A549 treated with Hydrocortisone at 1 μM for 4 hours (cell line): ENCODE measurements at places on chromosomes 2 and 18. TPM values are rescaled to one million over a fixed set of nuclear protein-coding genes. Genes with fewer than 3 reads are reported as not detected.

SCRN3 gene
- total RNA-seq, result 13.9 to 17.4 TPM (median 14.9 TPM) in 5 replicates

SKOR2 gene
- not detected in 5 replicates for total RNA-seq

CFAP53 gene
- total RNA-seq, result 0.10 to 0.38 TPM (median 0.30 TPM) in 5 replicates

MARCO gene
- total RNA-seq, result 0.05 to 0.17 TPM (median 0.11 TPM) in 4 of 5 replicates, not detected in the other

ROCK2 gene
- 18.8 to 33.9 TPM (median 24.8 TPM) in 5 replicates for total RNA-seq

SALL3 gene
- not detected in 5 replicates for total RNA-seq

CCBE1 gene
- total RNA-seq, result 9.7 to 14.4 TPM (median 13.0 TPM) in 5 replicates

CROCC2 gene
- total RNA-seq, result not detected in 5 replicates

RESP18 gene
- total RNA-seq, result not detected in 5 replicates

CRYGD gene
- not detected in 5 replicates for total RNA-seq

IL18RAP gene
- 0.03 to 0.09 TPM (median 0.06 TPM) in 4 of 5 replicates, not detected in the other for total RNA-seq

TNFAIP6 gene
- 0.77 to 1.3 TPM (median 1.0 TPM) in 5 replicates for total RNA-seq

MATN3 gene
- total RNA-seq, result 11.9 to 19.5 TPM (median 17.0 TPM) in 5 replicates

PLEKHB2 gene
- 76.0 to 98.3 TPM (median 78.5 TPM) in 5 replicates for total RNA-seq

REG3G gene
- not detected in 5 replicates for total RNA-seq

CRYGC gene
- total RNA-seq, result not detected in 5 replicates

COL3A1 gene
- 0.09 to 0.21 TPM (median 0.20 TPM) in 5 replicates for total RNA-seq

NOL4 gene
- total RNA-seq, result not detected in 5 replicates

DHX57 gene
- 16.5 to 25.0 TPM (median 19.2 TPM) in 5 replicates for total RNA-seq

WNT6 gene
- 0.14 to 0.40 TPM (median 0.28 TPM) in 5 replicates for total RNA-seq

ANKRD39 gene
- total RNA-seq, result 15.0 to 22.0 TPM (median 19.9 TPM) in 5 replicates

CYP27A1 gene
- total RNA-seq, result 0.05 to 0.21 TPM (median 0.15 TPM) in 5 replicates

C2orf76 gene
- 10.5 to 13.0 TPM (median 11.5 TPM) in 5 replicates for total RNA-seq

DPP4 gene
- total RNA-seq, result 0.61 to 1.2 TPM (median 0.76 TPM) in 5 replicates

POTEI gene
- 0.01 TPM in 1 of 5 replicates, not detected in the others for total RNA-seq

CNGA3 gene
- total RNA-seq, result 0.05 TPM in 1 of 5 replicates, not detected in the others

PHLPP1 gene
- 5.4 to 8.2 TPM (median 7.8 TPM) in 5 replicates for total RNA-seq

TBR1 gene
- total RNA-seq, result 0.03 to 0.07 TPM (median 0.04 TPM) in 4 of 5 replicates, not detected in the other
